ENCODE measurements at places on chromosomes 3 and 15.

DNA sequence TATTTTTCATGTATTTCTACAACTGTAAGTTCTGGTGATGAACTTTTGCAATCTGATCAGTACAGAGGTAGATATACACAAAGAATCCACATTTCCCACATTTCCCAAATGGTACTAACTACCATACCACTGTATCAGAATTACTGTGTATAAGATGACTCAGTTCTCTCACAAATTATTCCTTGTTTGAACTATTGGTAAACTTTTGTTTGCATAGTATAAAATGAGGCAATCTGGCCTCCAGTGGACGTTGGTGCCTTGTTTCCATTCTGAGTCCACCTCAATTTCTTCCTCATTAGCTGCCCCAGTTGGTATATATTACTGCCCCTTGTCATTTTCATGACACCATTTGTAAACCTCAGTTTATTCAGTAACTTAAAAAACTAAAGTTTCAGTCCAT, 38.5 kb downstream of the SPTSSB start:
- no peak for DNase-seq

DNA sequence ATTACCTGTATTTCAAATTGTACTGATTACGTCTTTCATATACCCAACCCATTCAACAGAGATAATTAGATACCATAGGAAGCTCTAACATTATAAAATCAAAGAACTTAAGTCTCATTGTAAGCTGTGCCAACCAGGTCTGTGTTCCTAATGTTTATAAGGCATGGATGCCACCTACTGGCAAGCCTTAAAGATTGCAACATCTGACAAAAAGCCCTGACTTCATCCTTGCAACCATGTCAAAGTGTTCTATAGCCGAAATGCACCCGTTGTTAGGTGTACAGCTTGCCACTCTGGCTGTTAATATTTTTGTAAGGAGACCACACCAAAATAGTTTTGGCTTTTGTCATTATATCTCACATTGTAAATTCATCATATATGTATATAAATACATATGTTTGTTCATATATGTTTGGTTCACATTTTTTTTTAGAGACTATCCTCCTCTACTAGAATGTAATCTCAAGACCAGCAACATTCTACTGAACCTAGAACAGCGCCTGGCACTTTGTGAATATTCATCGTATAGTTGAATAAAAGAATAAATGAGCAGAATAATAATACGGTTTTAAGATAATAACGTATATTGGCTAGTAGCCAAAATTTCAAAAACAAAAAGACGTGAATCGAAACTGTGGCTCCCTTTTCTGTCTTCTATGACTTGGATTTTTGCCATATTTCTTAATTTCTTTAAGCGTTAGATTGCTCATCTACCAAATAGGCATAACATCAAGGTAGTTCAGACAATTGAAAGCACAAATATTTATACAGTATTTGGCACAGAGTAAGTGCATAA, 258.1 kb downstream of the TBL1XR1 start:
- no peak for DNase-seq

DNA sequence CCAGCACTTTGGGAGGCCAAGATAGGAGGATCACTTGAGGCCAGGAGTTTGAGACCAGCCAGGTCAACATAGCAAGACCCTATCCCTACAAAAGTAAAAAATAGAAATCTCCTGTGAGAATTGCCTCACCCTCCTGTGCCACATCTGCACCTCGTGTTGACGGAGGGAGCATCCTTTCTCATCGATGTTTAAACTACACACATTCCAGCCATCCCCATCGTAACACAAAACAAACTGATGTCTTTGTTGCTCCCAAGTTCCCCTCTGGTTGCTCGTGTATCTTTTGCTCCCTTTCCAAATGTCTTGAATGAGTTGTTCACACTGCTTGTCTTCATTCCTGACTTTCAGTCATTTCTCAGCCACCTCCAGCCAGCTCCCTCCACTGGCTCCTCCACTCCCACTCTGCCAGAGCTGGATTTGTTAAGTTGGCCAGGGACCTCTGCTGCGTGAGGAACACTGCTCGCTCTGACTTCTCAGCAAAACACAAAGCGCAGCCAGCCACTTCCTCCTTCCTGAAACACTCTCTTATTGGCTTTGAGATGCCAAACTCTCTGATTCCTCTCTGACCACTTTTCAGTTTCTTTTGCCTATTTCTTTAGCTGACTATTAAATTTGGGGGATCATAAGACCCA, 53.6 kb upstream of the ATP13A3 start:
- no peak for DNase-seq

GRCh38 chr3:123294296-123294938, 92.7 kb downstream of the SEC22A start:
- no peak for DNase-seq
